ENCODE measurements at places on chromosomes 4 and X.

GRCh38 chr4:121860121-121860520, 10.2 kb downstream of the BBS7 start:
- no peak for DNase-seq

DNA sequence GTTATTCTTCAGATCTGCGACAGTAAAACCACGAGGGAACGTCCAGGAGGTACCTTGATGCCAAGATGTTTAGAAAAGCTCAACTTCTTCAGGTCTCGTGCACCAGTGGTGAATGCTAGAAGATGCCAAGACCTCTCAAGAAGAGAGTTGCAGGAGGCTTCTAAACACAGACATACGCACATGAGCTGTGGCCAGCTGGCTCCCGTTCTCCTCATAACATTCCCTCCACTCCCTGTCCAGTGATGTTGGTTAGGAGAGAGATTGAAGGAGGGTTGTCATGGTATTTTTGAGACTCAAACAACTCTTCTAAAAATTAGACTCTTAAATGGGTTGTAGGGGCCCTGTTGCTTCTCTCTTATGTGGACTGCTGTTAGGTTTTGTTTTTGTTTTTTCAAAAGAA, 184.3 kb downstream of the QDPR start:
- DNase-seq, result no peak

GRCh38 chr4:118941149-118941548, 52.5 kb downstream of the SYNPO2 start:
- no peak for DNase-seq

DNA sequence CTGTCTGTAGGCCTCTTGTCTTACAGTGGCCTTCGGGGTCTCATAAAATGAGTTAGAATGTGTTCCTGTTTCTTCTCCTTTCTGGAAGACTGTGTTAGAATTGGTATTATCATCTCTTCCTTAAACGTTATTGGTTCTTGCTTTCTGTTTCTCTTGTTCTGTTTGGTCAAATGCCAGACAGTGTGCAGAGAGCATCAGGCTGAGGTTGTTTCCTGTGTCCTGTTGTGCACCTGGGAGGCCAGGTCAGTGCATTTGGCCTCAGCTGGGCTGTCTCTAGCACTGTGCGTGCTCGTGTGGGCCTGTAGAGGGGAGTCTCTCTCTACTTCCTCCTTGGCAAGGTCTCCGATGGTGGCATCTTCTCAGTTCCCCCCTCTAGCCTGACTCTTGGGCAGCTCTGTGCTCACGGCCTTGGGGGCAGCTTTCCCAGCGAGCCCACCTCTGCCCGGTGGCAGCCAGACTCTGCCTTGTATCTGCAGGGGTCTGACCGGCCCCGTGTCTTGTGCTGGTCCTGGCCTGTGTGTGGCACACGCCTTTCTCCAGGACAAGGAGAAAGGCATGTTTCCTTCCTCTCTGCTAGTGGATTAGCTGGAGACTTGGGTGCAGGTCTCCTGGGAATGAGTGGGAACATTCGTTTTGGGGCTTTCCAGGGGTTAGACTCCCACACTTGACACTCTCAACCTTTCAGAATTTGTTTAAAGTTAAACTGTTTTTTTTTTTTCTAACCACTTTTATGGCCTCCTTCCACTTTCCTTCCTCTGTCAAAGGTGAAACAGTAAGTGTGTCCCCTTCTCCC, 62.3 kb downstream of the FAM193A start:
- DNase-seq, result no peak

- no peak for DNase-seq
Observed at GRCh38 chrX:123184866-123185276, 793 bp downstream of the GRIA3 start.

GRCh38 chr4:118997601-118998000, 108.9 kb downstream of the SYNPO2 start:
- DNase-seq, result no peak

- no peak for DNase-seq
Observed at GRCh38 chr4:69057620-69058409, 38.5 kb upstream of the UGT2B7 start.

DNA sequence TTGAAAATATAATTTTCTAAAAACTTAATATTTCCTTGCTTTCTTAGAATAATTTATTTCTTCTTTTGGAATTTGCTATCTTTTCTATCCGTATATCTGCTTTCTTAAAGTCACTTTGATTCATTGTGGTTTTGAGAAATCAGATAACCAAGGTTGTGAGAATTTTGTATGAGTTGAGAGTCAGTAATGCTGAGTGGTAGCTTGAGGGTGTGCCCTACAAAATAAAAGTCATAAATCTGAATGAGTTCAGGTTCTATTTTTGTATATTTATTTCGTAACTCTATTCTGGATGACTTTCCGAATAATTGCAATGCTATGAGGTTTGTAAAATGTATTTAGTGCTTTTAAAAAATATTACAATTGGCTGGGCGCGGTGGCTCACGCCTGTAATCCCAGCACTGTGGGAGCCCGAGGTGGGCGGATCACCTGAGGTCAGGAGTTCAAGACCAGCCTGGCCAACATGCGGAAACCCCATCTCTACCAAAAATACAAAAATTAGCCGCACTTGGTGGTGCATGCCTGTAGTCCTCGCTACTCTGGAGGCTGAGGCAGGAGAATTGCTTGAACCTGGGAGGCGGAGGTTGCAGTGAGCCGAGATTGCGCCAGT, 8.9 kb downstream of the COPS4 start:
- DNase-seq, result no peak

DNA sequence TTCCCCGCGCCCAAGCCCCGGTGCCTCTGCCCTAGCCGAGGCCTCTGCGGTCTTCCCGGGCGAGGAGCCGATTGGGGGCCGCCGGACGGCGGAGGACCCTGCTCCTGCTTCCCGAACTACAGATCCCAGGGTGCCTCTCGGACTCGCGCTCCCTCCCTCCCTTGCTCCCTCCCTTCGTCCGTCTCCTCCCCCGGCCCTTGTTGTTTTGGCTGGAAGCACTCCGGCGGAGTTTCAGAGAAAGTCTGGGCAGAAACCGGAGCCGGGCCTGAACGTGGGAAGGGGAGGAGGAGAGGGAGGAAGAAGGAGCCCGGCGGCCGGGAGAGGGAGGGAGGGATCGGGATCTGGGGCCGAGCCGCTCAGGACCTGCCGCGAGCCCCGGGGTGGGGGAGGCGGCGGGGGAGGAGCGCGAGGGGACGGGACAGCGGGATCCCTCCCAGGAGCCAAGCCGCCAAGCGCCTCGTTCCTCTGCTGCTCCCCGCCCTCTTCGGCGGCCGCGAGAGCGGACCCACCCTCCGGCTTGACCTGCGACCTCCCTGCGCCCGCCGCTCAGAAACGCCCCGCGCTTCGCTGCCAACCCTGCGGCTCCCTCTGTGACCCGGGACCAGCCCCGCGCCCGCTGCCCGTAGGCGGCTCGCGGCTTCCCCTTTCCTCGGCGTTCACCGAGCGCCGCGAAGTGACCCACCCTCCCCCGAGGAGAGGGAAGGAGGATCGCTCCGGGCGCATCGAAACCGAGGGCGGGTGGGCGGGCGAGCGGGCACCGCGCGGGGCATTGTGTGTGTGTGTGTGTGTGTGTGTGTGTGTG, 496 bp upstream of the GAB1 start:
- DNase-seq, result peak; percentile 81

- no peak for DNase-seq
Observed at GRCh38 chrX:44253575-44253942, 89.9 kb downstream of the EFHC2 start.

GRCh38 chr4:128358231-128358912, 70.8 kb upstream of the PGRMC2 start:
- no peak for DNase-seq

DNA sequence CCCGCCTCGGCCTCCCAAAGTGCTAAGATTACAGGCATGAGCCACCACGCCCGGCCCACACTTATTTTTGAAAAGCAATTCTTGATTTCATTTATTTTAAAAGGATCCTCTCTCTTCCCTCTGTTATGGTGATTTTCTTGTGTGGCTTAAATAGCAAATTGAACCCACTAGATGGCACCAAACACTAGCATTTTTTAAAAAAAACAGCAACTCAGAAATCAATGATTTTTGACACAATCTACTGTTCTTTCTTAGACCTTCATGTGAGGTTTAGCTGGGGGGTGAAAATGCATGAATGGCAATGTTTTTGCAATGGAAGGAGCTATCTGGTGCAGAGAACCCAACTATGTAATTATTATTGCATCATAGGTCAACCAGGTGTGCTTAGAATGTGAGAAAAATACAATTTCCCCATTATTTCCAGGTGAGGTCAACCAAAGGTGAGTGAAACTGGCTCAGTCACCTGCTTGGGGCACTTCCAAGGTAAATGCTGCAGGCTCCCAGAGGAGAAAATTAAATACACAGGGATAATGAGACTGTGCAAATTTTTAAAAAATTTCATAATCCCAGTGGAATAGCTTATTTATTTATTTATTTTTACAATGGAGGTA, 226.7 kb upstream of the PRKX start:
- no peak for DNase-seq

DNA sequence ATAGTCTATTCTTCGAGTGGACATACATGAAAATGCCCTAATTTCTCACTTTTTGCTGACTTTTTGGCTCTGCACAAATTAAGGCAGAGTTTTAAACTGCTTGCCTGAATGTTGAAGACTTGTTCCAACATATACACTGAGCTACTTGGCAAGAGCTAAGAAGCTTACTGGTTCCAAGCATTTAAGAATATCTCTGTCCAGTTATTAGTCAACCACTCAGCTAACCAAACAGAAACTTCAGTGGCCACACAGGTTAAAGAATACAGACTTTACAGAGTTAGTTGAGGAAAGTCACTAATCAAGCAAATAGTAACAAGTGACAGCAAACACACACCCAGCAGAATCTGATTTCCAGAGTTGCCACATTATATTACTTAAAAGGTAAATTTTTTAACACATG, 35.5 kb downstream of the AMER1 start:
- DNase-seq, result no peak
